ENCODE measurements at places on chromosomes 1 and 21.

DNA sequence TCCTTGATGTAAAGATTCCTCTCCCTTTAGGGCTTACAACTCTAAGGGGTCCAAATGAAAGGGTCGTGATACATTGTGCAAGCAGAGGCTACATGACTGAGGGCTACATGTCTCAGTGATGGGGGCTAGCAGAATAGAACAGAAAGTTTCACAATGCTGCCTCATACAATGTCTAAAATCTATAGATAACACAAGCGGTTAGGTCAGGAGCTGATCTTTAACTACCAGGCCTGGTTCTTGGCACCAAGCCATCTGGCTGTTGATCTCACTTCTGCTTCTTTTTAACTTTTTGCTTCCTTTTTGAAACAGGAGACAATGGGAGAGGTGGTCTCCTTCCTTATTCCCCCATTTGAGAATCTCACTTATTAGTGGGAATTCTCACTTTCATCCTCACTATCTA is 710.2 kb downstream of the AMY1C start:
- no peak for DNase-seq

DNA sequence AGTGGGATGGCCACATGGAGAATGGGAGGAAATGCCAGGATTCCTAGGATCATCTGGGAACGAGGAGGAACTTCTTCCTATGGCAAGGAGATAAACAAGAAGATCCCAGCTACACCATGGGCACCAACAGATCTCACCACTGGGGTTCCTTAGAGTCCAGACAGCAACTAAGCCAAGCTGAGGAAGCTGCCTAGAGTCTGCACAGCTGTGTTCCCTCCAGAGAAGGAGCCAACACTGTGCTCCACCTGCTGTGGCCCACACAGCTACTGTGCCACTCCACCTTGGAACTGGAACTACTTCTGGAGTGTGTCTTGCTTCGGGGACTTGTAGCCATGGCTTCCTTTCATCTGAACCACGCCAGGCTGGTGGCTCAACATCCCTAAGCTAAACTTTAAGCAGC is 6.0 kb downstream of the IFNAR1 start:
- DNase-seq = no peak

DNA sequence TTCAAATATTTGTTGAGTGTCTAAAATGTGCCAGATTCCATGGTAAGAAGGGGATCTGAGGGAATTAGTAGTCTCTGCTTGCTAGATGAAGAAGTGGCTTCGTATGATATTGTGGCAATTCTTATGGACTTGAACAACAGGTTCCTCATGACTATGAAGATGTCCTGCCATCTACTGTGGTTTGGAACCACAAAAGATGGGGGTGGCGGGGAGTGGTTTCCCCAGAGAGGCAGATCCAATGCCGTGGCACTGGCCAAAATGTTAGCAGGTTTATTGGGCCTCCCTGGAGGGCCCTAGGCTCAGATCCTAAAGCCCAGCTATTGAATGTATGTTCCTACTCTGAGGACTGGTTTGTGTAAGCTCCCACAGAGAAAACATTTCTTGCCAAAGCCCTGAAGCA is 120.8 kb downstream of the RGS2 start:
- no peak for DNase-seq

DNA sequence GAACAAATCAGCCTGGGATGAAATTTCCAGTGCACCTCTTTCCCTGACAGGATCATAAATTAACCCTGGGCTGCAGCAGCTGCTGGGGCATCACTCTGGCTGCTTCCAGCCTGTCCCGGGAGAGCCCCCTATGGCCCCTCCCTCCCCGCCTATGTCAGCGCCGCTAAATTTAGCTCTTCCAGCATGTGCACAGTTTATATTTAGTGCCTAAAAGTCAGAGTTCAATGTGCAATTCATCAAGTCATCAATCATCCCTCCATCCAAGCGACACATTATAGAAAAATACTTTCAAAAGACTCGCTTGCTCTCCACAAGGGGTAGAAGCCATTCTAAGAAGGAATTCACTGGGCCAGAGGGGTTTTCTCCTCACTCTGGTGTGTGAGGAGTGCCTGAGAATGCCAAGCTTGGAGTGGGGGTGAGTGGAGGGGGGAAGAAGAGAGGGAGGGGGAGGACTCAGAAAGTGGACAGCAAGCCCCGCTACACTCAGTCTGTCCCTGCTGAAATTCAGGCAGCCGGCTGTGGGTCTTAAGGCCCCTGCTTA is 37.4 kb downstream of the XCL1 start:
- DNase-seq = no peak

GRCh38 chr1:225655509-225656258 is 2.8 kb upstream of the ENAH start:
- DNase-seq = peak; percentile 9

DNA sequence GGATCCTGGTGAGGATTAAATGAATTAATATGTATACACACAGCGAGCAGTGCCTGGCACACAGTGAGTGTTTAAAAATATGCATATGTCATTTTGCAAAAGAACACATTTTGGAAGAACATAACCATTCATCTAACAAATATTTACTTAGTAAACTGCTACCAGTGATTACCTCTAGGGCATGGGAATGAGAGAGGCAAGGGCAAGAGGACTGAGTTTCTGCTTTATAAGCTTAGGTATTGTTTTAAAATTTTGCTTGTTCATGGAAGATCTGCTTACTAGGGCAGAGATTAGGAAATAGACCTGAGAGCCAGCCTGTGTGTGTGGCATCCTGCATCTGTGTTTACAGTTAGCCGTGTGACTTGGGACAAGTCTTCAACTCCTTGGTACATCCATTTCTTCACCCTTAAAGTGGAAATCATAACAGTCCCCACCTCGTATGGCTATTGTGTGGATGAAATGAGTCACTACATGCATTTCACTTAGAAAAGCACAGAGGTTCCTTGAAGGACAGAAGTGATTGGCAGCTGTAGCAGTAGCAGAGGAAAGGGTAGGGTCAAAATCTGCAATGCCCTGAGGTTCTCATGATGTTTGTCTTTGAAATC is 198.5 kb upstream of the FMN2 start:
- DNase-seq = no peak

DNA sequence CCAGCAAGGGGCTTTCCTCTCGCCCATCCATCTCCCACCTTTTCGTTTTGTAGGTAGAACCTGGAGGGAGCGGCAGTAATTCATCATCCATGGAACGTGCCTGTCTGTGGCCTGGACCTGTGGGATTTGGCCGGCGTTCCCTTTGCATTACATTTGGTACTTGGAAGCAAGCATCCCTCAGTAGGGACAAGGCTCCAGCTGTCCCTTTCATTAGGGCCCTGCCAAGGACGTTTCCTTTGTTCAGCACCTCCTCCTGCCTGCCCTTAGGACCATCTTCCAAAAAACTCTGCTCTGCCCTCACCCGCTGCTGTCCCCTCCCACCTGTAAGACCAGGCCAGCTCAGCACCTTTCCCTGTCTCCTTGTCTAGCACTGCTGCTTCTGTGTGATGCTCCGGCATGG is 62.1 kb downstream of the RYR2 start:
- no peak for DNase-seq

- DNase-seq = no peak
These were observed 300.6 kb downstream of the TM2D1 start for GRCh38 chr1:61424382-61424781.

DNA sequence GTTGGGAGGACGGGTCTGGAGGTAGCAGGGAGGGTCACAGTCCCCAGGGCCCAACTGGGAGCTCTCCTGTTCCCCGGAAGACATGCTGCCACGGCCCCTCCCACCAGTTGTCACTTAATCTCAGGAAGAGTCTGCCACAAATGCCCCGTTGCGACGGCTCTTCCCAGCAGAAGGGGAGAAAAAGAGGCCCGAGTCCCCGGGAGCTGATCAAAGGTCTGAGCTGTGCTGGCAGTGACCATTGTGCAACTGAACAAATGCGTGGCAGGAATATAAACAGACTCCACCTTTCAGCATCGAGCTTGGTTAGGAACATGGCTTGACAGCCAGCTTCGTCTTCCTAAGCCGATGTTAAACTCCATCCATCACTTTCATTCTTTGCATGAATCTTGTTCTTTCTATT is 27.8 kb upstream of the ZBTB21 start:
- no peak for DNase-seq

- no peak for DNase-seq
These were observed 398 bp upstream of the DPT start for GRCh38 chr1:168729405-168729802.

DNA sequence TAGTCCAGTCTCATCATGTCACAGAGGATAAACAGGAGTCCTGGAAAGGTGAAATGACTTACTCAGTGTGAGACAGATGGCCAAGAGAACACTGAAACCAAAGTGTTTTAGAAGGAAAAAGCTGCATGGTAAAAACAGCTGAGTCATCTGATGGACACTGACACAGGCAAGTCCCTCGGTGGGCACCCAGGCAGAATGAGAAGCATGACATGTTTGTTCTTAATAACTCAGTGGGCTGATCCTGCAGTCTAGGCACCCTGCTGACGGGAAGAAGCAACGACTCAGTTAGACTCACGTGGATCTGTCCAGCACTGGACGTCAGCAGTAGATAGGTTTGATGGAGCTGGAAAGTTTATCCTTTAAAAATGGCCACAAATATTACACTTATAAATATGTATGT is 116.9 kb downstream of the RGS7 start:
- no peak for DNase-seq

DNA sequence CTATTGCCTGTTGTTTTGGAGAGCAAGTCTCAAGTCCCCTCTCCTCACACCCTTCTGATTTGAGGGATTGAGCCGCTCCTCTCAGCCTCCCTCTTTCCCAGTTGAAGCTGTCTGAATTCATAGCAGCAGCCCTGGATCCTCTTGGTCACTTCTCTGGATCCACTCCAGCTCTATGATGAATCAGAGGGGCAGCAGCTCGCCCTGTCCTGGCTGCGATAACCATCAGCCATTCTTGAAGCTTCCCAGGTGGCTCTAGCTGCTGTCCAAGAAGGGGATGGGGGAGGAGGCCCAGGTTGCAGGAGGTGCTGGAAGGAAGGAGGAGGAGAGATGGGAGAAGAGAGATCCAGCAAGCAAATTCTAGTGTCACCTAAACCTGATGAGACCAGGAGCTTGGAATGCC is 31.3 kb downstream of the WNT4 start:
- no peak for DNase-seq

- no peak for DNase-seq
These were observed 52.1 kb downstream of the ZSCAN20 start for GRCh38 chr1:33524586-33524985.

- no peak for DNase-seq
These were observed 21.4 kb downstream of the PLEKHA6 start for GRCh38 chr1:204338360-204338759.

GRCh38 chr1:41806472-41807155 is 112.1 kb downstream of the HIVEP3 start:
- DNase-seq = peak; percentile 60

DNA sequence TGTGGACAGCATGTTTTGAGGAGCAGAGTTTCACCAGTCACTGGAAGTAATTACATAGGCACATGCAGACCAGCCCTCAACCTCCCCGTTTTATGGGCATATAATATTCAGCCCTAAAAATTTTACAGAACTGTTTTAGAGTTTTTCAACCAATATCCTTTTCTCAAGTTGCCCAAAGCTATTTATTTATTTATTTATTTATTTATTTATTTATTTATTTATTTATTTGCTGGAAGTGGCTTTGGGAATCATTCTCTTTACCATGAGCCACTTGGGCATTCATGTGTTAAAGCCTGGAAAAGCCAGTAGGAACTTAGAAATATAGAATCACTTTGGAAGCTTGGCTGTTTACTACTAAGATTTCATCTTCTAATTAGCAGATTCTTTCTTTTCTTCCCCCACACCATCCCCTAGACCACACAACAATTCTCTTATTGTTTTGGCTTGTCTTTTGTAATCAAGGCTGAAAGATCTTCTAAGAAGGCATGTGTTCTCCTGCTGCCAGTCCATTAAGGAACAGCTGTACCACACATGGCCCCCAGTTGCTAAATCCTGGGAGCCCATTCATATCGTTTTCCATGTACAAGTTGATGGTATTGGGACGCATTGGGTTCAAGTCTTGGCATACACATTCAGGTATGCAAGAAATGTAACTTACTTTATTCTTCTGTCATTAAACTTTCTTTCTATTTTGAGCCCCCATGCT is 220.0 kb downstream of the PAPPA2 start:
- no peak for DNase-seq

DNA sequence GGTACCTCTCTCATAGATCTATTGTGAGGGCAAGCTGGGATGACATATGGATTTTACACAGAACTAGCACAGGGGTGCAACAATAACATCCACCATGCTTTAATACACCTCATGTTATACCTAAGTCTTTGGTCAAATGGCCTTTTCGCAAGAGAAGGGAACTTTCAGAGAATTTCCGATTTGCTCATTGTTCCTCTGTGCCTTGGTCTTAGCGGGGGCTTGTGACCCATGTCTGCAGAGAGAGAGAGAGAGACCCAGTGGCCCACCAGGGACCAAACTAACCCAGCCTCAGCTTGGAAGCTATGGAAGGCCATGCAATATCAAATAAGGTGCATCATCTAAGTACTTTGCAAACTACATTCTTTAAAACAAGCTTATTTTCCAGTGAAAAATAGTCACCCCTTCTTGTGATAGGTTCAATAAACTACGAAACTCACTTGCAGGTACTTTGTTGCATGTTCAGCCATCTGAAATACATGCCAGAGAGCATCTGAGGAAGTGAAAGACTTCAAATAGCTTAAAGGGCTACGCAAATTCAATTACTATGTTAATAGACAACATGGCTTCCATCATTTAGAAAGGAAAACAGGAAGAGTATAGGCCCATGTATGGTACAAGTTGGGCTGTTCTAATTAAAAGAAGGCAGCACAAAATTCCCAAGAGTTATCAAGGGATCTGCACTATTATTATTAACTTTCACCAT is 100.7 kb downstream of the KCNN3 start:
- no peak for DNase-seq

- DNase-seq = no peak
These were observed 4.3 kb downstream of the RBM34 start for GRCh38 chr1:235156740-235157139.

DNA sequence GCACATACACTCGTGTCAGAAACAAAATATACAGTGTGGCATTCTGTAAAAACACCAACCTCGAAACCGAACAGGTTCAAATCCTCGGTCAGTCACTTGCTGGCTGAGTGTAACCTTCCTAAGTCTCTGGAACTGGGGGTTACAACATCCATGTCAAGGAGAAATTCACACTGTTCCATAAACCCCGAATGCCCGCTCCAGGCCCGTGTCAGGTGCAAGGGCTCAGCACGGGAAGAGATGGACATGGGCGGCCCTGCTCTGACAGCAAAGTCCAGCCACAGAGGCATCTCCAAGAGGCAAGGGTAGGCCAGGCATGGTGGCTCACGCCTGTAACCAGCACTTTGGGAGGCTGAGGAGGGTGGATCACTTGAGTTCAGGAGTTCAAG is 79.5 kb downstream of the SLC66A1 start:
- no peak for DNase-seq

GRCh38 chr1:22471610-22472009 is 20.0 kb downstream of the ZBTB40 start:
- no peak for DNase-seq
